ENCODE measurements at places on chromosomes 1 and 21. TPM values are rescaled to one million over a fixed set of nuclear protein-coding genes. Genes with fewer than 3 reads are reported as not detected.

PM20D1 gene
- total RNA-seq: not detected

NPHS2 gene
- total RNA-seq: not detected

ELAVL4 gene
- total RNA-seq: not detected

DIO1 gene
- not detected for total RNA-seq

ASCL5 gene
- total RNA-seq: not detected

FLG gene
- total RNA-seq: 0.17 TPM

AADACL3 gene
- not detected for total RNA-seq
